ENCODE measurements at places on chromosomes 7 and 10.

GRCh38 chr7:37493123-37493522, 44.5 kb upstream of the ELMO1 start:
- no peak for DNase-seq

- peak; percentile 42 for DNase-seq
Measured at GRCh38 chr7:24722386-24723177, 34.7 kb downstream of the GSDME start.

DNA sequence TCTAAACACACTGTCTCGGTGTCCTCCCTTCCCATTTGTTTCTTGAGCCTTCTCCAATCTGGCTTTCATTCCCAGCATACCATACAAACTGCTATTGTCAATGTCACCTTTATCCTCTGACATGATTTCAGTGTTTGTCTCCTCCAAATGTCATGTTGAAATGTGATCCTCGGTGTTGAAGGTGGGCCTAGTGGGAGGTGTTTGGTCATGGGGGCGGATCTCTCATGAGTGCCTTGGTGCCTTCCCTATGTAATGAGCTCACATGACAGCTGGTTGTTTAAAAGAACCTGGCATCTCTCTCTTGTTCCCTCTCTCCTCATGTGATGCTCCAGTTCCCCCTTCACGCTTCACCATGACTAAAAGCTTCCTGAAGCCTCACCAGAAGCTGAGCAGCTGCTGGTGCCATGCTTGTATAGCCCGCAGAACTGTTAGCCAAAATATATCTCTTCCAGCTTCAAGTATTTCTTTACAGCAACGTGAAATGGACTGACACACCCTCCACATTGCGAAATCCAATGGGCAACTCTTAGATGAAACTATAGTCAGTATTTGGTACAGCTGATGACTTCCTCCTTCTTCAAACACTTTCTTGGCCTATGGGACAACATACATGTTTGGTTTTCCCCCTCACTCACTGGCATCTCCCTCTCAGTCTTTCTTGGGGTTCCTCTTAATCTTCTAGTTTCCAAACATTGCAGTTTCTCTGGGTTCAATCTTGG, 27.8 kb downstream of the RNLS start:
- no peak for DNase-seq

DNA sequence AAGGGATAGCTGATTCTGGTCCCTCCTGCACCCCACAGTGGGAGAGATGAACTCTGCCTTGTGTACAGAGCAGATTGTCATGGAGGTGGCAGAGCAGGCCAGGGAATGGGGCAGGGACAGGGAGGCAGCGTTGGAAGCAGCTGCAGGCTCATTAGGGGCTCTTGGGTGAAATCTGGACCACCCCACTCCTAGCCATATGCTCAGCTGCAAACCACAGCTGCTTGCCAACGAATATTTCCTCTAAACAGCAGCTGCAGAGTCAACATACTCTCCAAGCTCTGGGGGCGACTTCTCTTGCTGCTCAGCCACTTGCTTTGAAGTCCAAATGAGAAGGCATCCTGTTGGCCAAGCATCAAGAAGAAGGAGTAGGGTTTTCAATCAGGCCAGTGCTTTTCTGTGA, 302.3 kb upstream of the AUTS2 start:
- no peak for DNase-seq

DNA sequence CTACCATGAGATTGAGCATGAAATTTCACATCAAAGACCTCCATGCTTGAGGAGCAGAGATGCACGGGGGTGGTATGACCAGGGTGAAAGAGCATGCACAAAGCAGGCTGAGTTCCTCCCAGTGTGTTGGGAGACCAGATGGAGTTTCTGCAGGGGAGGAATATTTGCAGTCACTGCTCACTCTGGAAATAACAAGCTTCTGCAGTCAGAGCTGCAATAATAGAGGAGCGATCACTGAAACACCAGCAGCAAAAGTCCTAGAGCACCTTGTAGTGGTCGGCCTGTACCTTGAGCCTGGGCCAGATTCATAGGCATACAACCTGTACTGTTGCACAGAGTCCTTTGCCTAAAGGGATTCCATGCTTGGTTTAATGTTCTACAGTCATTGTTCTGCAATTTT, 184.5 kb upstream of the SP8 start:
- DNase-seq, result no peak

- no peak for DNase-seq
Measured at GRCh38 chr10:11009471-11010308, 8.0 kb upstream of the CELF2 start.

GRCh38 chr7:49371771-49372170, 401.7 kb upstream of the VWC2 start:
- DNase-seq, result no peak

GRCh38 chr7:50261593-50261992, 42.9 kb upstream of the IKZF1 start:
- DNase-seq, result no peak

GRCh38 chr10:6786579-6787031, 206.5 kb upstream of the PRKCQ start:
- DNase-seq, result peak; percentile 74

DNA sequence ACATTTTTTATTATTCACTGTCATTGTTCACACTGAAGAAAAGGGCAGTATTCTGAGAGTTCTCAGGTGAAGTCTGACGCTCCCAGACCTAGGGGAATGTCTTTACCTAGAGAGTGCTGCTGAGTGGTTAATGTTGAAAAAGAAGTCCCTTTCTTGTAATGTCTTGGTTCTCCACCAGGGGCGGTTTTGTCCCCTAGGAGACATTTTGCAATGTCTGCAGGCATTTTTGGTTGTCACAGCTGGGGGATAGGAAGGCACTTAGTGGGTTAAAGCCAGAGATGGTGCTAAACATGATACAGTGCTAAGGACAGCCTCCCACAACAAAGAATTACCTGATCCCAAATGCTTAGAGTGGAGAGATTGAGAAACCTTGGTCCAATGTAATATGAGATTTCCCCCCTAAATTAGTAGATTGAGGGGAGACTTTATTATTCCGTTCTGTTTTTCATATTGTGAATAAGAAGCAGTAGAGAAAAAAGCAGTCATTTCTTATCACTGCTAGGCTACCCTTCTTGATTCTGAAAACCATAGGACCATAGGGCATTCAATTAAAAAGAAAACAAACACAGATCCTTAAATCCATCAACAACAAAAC, 13.1 kb downstream of the UMAD1 start:
- DNase-seq, result peak; percentile 47

- peak; percentile 40 for DNase-seq
Measured at GRCh38 chr7:79050603-79051002, 402.9 kb downstream of the MAGI2 start.

DNA sequence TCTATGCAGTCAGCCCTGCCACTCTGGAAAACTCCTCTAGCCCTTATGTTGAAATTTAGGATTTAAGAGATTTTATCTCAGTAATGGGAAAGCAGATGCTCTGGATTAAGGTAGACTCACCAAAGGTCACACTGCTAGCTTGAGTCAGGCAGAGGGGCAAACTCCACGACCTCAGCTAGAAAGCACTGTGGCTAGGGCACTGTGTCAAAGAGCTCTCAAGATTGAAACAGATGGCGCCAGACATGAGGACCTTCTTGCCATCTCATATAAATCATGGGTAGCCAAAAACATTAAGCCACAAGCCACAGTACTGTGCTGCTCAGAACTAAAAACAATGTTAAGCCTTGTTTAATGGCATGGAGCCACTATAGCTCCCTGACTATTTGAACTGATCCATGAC, 188.7 kb downstream of the DNAJC1 start:
- no peak for DNase-seq

DNA sequence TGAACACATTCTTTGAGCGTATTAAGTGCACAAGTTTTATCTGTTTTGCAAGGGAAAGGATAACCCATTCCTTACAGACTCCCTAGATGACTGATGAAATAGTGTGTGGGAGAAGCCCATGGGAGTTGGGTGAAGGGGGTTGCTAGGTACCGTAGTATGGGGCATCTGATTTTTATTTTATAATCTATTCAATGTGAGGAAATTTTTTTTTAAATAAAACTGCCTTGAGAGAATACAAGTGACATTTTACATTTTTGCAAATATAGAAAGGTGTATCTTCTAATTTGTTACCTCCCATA, 1.4 kb downstream of the BTAF1 start:
- no peak for DNase-seq

GRCh38 chr10:64036321-64036930, 515.2 kb downstream of the REEP3 start:
- no peak for DNase-seq

DNA sequence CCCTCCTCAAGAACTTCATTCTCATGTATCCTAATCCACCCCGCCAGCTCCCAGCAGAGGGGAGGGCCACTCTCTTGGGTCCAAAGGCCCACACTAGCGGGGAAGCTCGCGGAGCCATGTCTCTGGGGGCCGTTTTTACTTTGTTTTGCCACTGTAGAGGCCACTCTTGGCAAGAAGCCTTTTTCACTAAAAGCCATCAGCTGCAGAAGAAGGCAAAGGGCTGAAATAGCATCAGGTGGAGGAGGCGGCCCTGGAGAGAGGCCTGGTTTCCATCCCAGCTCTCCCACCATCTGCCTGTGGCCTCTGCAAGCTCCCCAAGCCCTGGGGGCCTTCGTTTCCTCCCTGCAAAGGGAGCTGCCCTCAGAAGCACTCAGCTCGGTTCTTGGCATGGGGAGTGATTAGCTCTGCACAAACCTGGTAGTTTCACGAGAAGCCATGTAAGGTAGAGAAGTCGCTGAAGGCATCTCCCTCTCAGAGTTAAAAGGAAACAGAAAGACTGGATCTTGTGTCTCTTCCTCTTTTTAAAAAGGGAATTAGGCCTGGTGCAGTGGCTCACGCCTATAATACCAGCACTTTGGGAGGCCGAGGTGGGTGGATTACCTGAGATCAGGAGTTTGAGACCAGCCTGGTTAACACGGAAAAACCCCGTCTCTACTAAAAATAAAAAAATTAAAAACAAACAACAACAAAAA, 70.3 kb downstream of the PARP12 start:
- no peak for DNase-seq

DNA sequence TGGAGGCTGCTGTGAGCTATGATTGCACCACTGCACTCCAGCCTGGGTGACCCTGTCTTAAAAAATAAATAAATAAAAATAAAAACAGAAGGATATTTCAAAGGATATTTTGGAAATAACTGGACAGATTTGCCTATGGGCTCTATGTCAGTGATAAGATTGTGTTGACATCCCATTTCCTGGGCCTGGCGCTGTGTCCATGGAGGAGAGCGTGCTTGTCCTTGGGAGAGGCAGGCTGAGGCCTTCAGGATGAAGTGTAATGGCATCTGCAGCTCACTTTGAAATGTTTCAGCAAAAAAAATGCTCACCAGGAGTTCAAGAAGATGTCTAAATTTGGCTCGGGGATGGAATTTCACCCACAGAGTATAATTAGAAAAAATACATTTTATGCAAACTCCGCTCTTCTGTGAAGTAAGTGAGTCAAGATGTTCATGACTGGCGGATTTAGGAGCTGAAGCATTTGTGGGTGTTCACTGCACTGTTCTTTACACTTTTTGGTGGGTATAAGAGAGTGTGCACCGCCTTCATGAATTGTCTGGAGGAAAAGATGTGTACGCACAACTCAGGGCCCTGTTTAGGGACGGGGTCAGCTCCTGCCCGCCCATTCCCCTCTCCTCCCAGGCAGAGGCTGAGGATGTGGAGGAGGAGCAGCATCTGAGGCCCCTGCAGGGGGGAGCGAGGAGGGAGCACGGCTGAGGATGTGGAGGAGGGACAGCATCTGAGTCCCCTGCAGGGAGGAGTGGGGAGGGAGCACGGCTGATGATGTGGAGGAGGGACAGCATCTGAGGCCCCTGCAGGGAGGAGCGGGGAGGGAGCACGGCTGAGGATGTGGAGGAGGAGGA, 18.5 kb upstream of the FOXL3 start:
- no peak for DNase-seq

DNA sequence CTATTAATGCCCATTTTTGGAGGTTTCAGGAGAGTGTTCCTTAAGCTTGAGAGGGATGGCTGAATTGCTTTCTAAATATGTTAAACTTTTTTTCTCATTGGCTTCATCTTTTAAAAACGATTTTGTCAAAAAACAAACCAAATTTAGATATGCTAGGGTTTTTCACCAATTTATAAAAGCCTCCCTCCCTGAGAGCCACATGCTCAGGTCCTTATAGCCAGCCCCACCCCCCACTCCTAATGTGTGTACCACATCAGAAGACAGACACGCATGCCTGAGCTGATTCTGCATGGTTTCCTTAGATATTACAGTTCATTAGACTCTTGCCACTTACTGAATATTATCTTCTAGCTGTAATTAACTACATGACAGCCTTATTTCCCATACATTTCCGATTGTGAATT, 2.0 kb downstream of the CUL1 start:
- peak; percentile 59 for DNase-seq

GRCh38 chr7:77995717-77996116, 197.1 kb downstream of the PHTF2 start:
- DNase-seq, result peak; percentile 28

- peak; percentile 48 for DNase-seq
Measured at GRCh38 chr7:150962553-150963399, 15.3 kb downstream of the KCNH2 start.

DNA sequence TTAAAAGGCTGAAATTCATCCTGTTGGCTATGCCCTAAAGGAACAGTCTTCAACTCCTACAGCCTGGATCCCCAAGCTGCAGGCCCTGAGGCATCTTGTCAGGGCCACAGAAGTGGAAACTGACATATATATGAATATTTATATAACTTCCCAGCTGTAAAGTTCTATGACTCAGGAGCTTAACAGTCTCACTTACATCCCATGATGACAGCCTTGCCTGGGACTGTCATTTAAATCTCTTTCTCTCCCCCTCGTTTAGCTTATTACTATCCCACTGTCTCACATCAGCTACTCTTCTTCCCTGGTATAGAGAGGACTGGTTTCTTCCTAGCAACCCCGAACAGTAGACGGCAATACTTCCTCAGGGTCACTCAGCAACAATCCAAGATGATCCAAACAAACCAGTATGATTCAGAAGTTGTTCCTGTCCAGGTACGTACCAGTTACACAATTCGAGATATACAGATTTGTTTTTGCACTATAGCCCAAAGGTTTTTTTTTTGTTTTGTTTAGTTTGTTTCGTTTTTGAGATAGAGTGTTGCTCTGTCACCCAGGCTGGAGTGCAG, 22.7 kb downstream of the KIAA1549 start:
- peak; percentile 47 for DNase-seq

DNA sequence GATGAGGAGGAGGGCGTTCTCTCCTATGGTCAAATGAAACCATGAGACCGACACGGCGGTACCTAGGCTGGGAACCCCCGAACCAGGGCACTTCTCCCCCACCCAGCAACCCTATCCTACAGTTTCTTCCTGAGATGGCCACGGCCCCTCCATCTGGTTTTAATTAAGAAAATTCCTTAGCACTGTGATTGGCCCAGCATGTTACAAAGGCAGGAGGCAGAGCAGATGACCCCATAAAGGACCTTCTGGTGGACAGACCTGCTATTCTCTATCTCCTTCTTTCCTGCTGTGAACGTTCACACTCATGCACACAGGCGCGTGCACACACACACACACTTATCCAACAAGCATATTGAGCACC, 129.4 kb downstream of the RGS10 start:
- peak; percentile 15 for DNase-seq

- DNase-seq, result no peak
Measured at GRCh38 chr7:118372530-118372929, 148.0 kb downstream of the ANKRD7 start.

GRCh38 chr10:31768467-31768866, 160.2 kb downstream of the ARHGAP12 start:
- DNase-seq, result peak; percentile 75

- DNase-seq, result peak; percentile 7
Measured at GRCh38 chr10:71431239-71432100, 34.8 kb downstream of the CDH23 start.
